ENCODE measurements at places on chromosomes 6 and 20.
A peak's percentile ranks its signal among the peaks of the same experiment; 100 is the strongest.

- peak; percentile 13 for DNase-seq
Measured at GRCh38 chr6:155103816-155104366, 108.8 kb downstream of the TIAM2 start.

DNA sequence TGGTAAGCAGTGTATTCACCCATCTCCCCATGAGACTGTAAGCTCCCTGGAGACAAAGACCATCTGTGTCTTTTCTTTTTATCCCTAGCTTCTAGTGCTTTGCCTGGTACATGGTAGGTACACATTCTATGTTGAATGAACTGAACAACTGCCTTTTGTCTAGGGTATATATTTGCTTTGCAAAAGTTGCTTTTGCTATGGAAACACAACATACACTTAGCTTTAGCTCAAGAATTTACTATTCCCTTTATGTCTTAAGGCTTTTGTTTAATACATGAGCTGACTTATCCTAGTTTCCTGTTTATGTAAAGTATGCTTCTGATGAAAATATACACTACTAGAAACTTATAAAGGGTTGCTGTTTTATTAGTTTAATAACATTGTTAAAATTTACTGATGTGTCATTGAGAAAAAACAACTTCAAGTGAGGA lies 198.2 kb downstream of the PRL start:
- DNase-seq, result no peak

DNA sequence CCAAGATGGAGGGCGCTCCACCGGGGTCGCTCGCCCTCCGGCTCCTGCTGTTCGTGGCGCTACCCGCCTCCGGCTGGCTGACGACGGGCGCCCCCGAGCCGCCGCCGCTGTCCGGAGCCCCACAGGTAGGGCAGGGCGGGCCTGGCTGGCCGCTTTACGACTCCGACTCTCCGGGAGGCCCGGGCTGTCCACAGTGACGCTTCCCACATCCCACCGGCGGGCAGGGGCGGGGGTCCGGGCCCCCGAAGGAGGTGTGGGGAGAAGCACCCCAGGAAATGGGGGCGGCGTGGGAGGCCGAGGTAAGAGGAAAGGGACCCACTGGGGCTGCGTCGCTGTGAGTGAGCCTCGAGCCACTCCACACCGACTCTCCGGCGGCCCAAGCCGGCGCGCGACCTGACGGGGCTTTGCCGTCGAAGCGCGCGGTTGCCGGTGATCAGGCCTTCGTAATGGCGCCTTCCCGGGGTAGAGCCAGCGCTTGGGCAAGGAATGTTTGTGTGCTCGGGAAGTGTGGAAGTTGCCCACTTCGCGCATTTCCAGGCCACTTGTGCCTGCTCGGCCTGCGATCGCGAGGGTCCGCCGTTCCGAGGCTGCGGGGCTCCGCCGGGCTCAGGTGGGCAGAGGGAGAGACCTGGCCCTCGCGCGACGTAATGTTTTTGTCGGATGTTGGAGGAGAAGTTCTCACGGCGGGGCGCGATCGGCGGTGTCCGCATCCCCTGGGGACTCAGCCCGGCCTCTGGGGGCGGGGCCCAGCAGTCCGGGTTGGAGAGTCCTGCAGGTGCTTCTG lies 427 bp downstream of the GINM1 start:
- peak; percentile 31 for DNase-seq

DNA sequence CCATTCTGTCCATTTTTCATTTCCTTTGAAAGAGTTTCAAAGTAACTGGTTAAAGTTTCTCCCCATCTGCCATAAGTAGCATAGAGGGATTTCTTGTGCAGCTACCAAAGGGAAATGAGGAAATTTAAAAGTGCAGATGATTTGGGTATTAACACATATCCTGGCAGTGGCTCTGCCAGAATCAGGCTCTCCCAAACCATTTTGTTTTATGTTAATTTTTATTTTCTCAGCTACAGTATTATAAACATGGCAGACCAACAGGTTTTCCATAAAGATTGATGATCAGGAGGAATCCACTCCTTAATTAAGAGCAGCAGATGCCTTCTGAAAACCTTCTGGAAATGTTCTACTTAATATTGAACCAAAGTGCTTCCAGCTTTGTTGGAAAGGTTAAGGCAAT lies 13.9 kb downstream of the PLCB4 start:
- no peak for DNase-seq

DNA sequence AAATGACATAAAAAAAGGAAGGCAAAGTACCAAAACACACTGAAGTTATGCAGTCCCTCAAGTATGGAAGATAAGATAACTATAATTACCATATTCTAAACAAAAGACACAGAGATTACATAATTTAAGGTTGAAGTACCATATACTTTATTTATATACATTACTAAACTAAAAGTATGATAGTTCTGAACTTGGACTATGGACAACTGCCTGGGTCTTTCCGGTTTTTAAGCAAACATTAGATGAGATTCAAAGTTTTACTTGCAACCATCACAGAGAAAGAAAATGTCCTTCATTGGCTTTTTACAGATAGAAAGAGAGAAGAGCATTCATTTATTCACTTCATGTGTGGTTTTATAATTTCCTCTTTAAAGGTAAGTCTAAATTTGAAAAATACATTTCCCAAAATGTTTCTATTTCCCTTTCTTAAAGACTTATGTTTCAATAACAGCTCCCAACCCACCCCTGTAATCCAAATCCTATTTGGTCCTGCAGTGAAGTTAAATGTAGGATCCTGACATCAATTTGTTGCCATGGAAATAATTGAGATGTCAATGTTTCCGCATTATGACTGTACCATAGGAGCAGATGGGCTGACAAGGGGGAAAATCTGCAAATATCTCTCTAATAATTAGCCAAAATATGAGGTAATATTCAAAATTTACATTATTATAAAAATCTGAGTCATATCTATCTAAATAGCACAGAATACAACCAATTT lies 63.7 kb downstream of the PTPRK start:
- DNase-seq, result no peak

DNA sequence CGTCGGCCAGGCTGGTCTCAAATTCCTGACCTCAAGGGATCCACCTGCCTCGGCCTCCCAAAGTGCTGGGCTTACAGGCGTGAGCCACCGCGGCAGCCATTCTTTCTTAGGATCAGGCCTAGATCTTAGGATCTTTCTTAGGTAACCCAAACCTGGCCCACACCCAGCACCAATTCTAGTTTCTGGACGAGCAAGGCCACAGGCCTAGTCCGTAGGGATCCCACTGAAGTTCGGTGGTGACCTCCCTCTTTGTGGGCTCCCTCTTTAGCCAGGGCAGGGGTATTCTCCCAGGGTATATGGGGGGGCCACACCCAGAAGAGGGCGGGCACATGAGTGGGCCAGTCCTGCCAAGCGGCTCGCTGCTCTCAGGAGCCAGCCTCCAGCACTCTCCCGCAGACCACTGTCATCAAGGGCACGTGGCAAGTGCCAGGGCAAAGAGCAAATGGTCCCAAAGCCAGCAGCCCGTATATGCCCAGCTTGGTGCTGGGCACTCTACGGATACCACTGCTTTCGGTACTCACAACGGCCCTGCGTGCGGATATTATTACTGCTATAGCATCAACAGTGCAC lies 6.5 kb downstream of the PXDC1 start:
- DNase-seq, result no peak

- no peak for DNase-seq
Measured at GRCh38 chr20:14821251-14821650, 483.8 kb upstream of the FLRT3 start.

DNA sequence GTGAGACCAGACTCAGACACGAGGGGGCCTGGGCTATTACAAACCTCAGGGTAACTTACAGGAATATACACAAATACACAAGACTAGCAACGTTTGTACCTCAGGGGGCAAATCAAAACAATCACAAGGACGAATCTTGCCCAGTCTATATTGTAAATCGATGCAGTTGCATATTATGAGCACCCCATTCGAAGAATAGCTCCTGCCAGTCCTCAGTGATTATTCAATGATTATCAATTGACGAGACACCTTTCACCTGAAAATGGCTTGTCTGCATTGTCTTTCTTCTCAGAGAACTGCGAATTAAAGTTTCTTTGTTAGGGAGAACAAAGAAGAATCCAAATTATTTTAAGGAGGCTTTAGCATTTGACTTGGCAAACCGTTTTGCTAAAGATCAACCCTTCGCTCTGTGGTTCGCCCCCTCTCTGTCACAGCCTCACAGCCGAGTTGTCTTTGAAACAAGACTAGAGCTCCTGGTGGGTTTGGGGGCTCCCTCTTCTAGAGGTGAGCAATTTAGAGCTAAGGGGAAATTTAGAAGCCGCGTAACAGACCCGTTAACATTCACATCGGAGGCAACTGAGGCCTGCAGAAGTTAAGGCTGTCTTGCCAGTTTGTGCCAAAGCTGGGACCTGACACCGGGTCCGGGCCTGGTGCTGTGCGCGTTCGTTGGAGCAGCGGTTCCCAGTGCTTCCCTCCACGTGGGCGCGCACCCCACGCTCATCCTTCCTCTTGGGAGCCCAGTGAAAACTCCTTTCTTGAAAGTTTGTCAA lies 24.9 kb upstream of the MAP3K7 start:
- no peak for DNase-seq

- DNase-seq, result no peak
Measured at GRCh38 chr6:52187098-52187497, 923 bp downstream of the IL17A start.

- no peak for DNase-seq
Measured at GRCh38 chr6:37225350-37226169, 32.0 kb upstream of the TBC1D22B start.

DNA sequence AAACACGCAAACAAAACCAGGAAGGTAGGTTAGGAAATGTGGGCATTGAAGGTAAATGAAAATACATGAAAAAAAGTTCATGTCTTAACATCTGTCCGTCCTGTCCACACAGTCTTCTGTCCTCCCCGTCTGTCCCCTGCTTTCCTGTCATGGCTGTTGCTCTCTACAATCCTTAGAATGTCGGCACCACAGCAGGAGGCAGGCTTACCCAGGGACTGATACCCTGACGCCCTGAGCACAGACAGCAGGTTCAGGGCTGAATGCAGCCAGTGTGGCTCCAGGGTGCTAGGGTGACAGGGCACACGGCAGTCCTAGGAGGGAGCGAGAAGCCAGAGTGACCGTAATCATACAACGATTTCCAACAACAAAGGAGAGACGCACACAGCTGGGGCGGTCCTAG lies 123.7 kb downstream of the IRF4 start:
- DNase-seq, result no peak

- DNase-seq, result no peak
Measured at GRCh38 chr6:25934156-25934555, 3.7 kb upstream of the SLC17A2 start.

- no peak for DNase-seq
Measured at GRCh38 chr6:158255989-158256601, 56.2 kb upstream of the TULP4 start.

DNA sequence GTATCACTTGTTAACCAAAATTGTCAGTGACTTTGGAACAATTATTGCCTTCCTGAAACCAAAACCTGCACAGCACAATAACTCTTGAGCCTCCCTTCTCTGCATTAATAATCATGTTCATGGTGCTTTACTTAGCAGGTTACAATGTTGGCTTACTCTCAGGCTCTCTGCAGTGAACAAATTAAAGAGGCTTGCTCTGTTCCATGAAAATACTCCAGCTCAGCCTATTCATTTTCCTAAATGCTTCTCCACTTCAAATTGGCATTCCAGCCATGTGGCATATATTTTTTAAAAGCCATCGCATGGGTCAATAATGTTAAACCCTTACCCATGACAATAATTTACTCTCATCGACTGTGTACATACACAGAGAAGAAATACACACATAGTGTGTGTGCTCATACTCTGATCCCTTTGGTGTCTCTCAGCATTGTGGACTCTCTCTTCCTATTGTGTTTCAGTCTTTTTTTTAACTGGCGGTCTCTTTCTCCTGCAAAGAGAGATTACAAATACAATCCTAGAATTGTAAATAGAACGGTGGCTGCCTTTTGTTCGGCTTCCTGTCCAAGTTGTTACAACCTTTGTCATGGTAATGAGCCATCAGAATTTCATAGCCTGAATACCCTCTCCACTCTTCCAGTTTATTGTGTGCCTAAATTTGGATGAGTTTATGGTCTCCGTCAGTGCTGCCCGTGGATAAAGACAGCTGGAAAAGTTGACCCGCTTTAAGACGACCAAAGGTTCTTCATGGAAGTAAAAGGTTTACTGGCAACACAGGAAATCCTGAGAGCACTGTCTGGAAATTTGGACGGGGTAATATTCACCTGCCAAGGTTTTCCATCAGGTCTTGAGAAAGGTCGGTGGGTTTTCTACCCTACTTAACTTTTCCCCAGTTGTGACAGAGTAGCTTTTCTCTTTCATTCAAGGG lies 263.6 kb downstream of the CD83 start:
- DNase-seq, result no peak

DNA sequence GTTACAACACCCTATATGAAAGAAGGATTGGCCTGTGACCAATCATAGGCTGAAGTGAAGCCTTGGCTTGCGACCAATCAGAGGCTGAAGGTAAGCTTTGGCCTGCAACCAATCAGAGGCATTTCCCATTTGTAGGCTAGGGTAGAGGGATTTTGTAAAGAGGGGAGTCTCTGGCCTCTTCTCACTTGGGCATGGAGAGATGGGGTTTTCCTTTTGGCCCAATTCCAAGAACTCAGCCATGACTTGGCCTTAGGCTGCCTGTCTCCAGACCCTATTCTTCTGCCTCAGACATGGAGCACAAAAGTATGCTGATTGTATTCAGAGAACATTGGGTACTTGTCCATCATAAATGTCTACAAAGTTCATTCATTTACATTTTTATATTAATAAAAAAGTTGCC lies 308.3 kb downstream of the UTRN start:
- DNase-seq, result no peak

- DNase-seq, result peak; percentile 42
Measured at GRCh38 chr6:28884423-28885131, 39.2 kb downstream of the TRIM27 start.

DNA sequence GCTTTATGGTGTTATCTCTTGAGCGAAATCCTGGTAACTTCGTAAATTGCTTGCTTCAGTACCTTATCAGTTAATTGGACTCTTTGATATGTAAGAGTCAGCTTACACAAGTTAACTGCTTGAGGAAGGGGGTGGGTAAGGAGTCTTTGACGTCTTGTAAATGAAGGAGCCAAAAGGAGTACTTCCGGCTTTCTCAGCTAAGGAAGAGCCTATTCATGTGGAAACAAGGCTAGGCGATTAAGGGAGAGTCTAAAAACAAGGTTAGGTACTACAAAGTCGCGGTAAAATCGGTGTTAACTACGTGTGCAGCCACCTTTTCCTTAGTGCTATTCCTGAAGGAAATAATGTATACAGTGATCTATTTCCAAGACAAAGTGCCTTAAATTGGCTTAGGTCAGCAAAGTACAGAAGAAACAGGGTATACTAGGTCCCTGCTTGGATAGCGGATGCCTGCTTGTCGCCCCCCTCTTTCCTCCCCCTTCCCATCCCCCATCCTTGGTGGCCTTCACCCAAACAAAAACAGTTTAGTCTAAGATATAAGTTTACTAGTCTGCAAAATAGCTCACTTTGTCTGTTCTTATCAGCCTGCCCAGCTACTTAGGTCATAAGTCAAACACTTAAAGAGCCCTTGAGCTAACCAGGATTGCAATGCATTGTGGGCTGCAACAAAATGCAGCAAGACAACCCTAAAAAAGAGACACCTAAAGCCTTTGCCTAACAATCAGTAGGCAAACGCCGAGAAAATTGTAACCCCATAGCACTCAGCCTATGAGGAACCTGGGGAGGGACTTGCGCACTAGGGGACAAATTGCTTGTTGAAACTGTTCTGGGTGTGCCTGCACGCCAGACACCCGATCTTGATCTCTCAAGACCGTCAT lies 147.3 kb downstream of the TRIM27 start:
- DNase-seq, result no peak
